Right hindlimb (tissue), 1 donor: ENCODE measurements at places on chromosomes 6 and 20.

- no peak for DNase-seq
Measured at GRCh38 chr20:63346131-63347080, 14.7 kb downstream of the CHRNA4 start.

GRCh38 chr20:48965189-48965910, 43.8 kb downstream of the ARFGEF2 start:
- no peak for DNase-seq

GRCh38 chr20:57612916-57613315, 7.3 kb downstream of the ZBP1 start:
- DNase-seq: no peak

DNA sequence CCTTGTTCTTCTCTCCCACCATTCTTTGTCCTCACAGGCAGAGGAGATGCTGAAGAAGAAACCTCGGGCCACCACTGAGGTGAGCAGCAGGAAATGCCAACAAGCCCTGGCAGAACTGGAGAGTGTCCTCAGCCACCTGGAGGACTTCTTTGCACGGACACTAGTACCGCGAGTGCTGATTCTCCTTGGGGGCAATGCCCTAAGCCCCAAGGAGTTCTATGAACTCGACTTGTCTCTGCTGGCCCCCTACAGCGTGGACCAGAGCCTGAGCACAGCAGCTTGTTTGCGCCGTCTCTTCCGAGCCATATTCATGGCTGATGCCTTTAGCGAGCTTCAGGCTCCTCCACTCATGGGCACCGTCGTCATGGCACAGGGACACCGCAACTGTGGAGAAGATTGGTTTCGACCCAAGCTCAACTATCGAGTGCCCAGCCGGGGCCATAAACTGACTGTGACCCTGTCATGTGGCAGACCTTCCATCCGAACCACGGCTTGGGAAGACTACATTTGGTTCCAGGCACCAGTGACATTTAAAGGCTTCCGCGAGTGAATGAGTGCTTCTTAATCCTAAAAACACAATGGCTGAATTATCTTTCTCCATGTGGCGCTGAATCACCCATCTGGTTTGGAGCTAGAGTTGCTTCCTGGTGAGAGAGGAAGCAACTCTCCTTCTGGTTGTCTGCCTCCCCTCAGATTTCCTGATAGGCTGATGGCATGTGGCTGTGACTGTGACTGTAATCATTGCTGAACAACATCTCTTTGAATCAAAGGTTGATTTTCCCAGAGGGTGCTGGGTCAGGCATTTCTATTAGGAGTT, 4.6 kb downstream of the MAD2L1BP start:
- no peak for DNase-seq

DNA sequence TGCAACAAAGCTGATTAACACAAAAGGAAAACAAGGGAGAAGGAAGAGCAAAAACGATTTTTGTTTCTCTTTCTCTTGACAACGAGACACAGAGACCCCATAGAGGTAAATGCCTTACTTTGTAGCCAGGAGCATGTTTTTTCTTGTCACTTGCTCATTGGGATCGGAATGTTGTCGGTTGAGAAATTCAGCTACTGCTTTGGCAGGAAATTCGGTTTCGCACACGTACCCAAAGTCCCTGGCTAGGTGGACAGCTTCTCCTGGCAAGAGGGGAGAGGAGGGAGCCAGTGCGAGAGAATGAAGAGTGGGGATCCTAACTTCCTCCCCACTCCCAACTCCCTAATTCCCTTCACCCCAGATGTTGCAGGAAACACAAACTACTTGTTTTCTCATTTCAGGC, 14.5 kb downstream of the TFAP2A start:
- no peak for DNase-seq

DNA sequence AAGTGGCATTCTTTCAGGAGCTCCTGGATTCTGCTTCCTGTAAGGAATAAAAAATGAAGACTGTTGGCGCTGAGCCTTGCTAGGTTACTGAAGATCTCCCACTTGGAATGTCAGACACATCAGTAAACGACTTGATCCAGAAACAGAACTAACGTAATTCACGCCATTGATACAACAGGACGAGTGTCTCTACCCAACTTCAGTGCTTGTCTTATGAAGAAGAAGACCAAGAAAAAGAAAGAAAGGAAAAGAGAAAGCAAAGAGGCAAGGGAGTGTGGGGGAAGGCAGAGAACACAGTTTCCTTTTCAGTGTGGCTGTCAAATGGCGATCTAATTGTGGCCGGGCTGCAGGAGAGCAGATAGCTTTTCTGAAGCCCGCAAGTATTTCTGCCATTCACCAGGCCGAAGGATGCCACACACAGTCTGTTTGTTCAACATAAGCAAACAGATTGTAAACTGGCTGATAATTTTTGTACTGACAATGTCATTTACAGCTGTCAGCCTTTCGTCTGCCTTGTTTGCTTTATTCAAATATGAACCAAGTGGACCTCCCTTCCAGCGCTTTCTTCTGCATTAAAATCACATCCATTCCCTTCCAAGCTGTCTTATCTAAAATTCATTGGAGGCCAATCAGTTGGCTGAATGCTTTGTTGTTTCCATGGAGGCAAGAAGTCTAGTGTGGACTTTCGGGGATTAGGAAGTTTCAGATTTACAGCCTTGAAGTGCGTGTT, 180.6 kb downstream of the FOXA2 start:
- no peak for DNase-seq

GRCh38 chr20:20363434-20363798, 4.5 kb upstream of the INSM1 start:
- DNase-seq: no peak

DNA sequence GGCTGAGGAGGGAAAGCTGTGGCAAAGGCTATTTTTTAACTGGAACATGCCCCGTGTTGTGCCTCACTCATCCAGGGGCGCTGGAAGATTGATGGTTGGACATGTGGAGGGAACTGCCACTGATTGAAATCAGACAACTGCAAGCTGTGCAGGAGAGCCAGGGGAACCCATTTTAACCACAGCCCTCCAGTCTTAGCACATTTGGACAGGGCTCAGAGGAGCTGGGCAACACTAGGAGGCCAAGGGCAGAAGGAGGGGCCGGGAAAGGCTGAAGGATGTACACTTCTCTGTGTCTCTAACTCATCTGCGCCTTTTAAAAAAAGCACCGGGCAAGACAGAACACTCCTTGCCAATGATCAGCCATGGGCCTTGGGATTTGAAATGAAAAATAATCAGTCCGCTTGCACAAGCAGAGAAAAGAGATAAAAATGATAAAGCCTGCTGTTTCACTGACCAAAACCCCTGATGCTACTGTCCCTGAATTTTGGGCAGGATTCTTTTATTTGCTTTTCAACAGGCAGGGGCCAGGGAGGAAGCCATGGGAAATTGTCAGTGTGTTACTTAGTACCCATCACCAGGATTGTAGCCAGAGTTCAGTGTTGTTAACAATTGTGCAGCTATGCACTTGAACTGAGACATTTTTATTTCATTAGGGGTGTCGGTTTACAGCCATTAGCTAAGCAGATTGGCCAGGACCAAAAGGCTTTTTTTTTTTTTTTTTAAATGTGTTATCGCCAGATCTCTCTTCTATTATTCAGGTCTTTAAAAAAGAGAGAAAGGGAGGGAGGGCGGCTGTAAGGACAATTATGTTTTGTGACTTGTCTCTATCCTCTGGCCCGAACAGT, 109.3 kb upstream of the EYA4 start:
- peak; percentile 49 for DNase-seq

- no peak for DNase-seq
Measured at GRCh38 chr6:20338156-20338555, 63.5 kb upstream of the E2F3 start.

DNA sequence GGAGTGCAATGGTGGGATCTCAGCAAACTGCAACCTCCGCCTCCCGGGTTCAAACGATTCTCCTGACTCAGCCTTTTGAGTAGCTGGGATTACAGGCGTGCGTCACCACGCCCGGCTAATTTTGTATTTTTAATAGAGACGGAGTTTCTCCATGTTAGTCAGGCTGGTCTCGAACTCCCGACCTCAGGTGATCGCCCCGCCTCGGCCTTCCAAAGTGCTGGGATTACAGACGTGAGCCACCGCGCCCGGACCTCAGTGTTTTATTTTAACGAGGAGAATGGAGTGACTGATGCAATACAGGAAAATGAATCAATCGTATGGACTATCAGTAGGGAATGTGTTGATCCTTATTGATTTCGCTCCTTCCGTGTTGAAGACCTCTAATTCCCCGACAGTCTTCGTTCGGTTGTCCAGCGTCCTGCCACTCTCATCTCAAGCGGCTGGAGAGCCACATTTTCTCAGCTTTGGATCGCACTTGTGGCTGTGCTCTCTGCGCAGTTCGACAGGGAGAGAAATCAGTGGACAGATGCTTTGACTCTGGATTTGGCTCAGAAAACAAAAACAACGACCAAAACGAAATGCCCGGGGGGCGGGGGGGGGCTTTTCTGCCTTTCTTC, 166.2 kb downstream of the TRIM27 start:
- DNase-seq: no peak

DNA sequence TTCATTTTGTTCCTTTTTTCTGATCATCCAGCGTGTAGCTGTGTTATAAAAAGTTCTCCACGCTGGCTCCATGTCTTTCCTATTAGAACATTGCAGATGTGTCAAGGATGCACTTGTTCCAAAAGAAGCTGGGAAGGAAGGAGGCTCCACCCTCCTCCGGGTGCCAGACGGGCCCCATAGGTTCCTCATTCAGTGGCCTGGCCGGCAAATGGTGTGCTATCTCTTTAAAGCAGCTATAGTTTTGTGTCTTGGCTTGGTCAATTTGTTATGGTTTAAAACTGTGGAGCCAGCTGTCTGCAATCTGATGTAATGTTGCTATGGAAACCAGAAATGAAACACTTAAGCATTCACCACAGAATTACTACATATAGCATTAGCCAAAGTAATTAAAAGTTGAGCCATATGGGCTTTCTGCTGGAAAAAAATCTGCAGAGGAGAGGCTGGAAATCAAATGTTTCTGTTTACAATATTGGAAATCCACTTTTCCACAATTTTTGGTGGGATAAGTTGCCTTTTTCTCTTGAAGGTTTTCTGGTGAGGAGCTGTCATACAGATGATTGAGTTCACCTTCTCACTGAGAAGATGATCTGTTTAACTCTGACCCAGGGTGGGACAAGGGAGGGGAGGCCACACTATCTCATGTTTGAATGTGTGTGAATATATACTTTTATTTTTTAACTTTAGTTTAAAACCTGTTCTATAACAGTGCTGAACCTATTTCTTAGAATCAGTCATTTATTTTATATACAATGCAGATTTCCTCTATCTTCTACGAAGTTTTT, 167.4 kb downstream of the SASH1 start:
- DNase-seq: peak; percentile 97

DNA sequence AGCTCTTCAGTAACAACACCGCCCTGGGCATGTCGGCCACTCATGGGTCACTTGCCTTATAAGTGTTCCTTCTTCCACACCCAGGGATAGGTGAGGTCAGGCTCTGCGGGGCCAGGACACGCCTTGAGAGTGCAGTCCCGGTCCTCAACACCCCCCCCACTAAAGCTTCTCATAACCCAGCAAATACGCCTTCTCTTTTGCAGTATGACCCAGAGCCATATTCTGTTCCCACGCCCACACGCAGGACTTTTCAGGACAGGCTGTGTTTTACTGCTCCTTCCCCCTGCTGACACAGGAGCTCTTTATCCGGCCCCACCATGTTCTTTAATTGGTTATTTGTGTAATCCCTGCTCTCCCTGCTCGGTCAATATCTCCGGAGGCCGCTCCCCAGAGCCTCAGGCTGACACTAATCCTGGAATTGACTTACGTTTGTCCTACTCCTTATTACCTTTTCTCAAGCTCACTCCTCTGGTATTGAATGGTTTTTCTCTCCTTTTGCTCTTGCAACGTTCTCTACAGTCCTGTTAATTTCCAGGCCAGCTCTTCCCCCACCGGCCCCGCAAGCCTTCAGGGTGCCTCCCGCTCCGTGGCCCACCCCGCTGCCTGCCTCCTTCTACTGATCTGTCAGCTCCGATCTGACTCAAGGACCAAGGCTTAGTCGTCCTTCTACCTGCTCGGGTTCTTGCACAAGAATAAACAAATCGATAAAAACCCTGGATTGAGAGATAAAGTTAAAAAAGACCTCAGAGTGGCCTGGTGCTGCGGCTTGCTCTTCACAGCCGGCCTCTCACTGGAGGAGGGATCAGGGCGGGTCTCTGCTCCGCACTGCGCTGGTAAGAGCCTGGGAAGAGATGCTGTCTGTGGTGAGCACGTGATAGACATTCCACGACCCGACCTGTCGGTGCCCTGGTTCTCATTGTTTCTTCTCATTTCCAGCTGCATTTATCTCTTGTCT, 357.5 kb downstream of the ZFAND3 start:
- DNase-seq: no peak

- DNase-seq: peak; percentile 56
Measured at GRCh38 chr20:36830791-36831691, 44.9 kb upstream of the TLDC2 start.

GRCh38 chr6:148365041-148365440, 22.4 kb downstream of the SASH1 start:
- DNase-seq: no peak

DNA sequence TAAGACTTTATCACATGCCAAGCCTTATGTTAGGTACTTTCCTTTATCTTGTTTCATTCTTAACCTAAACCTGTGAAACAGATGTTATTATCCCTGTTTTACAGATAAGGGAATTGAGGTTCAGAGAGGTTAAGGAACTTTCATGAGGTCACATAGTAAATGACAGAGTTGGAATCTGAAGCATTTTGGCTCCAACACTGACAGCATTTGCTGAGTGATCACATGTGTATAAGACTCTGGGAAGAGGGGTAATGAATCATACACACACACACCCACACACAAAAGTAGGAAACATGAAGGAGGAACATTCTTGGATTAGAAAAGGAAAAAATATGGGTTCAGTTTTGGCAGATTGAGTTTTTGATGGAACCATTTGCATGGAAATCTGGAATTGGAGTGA, 212.5 kb downstream of the GJA1 start:
- no peak for DNase-seq

DNA sequence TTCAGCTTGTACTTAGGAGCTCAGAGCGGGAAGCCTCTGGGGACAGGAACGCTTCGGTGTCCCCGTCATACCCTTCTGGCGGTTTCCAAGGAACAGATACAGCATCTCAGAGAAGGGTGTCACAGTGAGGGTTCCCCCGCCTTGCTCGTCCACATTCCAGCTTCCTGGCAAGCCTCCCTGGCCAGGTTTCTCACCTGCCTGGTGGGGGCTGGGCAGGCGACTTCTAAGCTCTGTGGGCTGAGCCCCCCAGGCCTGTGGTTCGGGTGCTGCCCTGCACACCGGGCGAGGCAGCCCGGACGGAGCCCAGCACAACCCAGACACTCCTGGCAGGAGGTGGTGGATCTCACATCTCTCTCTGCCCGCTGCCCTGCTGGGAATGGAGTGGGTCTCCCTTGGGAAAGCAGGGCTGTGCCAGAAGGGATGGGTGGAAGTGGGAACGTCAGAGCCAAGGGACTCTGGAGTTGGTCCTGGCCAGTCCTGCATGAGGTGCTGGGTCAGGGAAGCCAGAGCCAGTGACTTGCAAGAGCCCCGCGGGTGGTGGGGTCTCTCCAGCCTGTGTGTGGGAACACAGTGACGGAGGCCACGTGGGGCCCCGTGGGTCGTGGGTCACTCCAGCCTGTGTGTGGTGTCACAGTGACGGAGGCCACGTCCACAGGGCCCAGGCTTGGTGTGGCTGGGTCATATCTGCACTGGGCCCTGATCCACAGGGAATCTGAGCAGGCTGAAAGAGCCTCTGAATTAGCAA, 47.7 kb upstream of the SMOC2 start:
- no peak for DNase-seq
